ENCODE measurements at places on chromosomes 3 and 15.

- no peak for DNase-seq
These were observed 42.8 kb upstream of the RSL24D1 start for GRCh38 chr15:55239440-55240124.

DNA sequence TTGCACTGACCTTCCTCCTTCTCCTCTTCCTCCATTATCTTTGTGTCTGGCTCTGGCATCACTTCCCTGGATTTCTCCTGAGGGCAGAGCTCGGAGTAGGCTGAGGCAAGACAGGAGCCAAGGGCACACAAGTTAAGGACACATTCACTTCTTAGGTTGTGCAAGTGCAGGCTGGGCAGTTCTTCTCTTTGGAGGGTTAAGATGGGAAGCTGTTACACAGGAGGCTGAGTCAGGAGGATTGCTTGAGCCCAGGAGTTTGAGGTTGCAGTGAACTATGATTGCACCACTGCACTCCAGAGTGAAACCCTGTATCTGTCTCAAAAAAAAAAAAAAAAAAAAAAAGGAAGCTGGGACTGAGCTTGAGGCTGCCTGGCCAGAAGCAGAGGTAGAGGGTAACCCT, 176.2 kb upstream of the ANKRD28 start:
- peak; percentile 77 for DNase-seq

- no peak for DNase-seq
These were observed 53.9 kb downstream of the CHD2 start for GRCh38 chr15:92954002-92954401.

- no peak for DNase-seq
These were observed 847.2 kb upstream of the DPPA4 start for GRCh38 chr3:110184536-110184935.

DNA sequence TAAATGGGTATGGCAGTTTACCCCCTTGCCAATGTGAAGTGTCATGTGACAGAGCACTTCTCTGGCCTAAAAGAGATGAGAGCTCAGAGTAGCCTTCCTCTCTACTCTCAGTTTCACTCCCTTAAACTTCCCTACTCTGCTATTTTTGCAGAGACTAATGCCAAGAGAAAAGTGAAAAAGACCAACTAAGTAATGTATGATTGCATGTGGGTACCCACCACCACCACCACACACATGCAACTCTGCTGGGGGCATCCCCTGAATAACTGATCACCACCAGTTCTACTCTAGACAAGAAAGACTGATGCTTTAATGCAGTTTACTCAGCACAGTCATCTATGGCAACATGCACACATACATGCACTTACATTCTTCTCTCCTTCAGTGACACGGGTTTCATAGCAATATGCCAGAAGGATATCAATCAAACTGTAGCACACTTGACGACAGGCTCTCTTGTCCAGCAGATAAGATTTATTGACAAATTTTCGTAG, 31.3 kb downstream of the SHQ1 start:
- DNase-seq: no peak

DNA sequence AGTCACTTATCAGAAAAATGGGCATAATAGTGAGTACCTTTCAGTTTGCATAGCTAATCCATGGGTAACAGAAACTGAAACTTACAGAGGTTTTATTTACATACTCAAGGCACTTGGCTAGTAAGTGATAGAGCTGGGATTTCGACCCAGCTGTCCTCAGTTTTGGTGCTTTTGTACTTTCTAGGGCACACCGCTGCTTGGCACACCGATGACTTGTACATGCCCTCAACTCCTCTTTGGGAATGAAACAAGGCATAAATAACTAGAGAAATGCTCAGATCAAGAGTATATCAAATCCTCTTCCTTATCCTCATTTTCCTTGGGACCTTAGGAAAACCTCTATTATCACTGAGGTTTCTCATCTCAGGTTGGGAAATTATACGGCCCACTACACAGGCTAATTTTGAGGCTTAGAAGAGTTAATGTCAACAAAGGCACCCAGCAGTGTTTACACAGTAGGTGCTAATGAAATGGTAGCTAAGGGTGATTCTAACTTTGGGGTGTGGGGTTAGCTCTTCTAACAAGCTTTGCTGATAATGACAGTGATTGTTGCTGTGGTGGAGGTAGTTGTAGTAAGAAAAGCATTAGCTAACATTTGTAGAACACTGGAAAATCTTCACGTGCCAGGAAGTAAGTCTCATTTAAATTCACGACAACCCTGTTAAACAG, 20.3 kb upstream of the DGKG start:
- no peak for DNase-seq

DNA sequence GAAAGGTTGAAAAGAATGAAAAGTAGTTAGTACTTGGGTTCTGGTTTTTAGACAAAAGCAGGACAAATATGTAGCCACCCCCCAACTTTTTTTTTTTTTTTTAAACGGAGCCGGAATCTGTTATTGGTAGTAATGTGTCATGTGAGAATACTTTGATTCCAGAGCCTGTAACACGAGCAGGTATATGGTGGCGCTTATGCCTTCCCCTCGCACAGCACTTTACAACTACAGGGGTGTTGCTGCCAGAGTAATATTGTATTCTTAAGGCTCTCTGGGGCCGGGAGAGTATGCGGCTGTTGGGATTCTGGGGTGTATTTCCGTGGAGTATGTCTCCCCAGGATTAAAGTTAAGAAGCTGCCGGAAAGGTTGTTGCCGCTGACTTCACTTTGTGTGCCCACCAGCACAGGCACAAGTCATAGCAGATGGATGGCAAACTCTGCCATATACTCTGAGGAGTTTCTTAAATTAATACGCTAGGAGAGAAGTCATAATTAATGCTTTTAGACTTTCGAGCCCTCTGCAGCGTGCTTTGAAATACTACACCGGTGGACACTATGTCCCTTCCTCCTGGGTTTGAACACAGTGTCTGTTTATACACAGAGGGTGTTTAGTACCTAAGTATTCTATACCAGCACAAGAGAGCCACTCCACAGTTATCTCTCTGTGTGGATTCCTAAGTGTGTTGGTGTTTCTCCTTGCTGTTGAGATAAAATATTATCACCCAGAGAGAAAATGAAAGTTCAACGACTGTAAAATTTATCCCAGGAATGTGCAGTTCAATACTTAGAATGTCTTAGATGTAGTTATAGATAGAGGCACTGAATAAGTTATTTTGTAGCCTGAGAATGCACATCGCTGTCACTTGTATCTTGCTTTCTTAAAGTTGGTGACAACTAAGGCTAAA, 1.4 kb downstream of the MBNL1 start:
- DNase-seq: no peak

- DNase-seq: no peak
These were observed 19.1 kb upstream of the SPINK8 start for GRCh38 chr3:48352546-48352945.

DNA sequence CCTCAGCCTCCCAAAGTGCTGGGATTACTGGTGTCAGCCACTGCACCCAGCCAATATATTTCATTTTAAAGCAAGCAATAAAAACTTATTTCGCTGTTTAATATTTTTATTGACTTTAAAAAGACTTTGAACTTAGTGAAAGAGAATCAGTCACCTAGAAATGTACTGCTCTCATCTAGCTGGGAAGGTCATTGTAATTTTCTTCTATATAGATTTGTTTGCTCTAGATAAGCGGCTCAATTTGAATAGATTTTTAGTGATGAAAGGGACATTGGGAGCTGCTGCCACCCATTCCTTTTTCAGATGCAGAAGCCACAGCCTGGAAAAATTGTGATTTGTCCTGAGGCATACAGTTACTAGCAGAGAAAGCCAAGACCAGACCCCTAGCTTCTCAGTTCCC, 40.1 kb downstream of the CAPN7 start:
- DNase-seq: no peak

DNA sequence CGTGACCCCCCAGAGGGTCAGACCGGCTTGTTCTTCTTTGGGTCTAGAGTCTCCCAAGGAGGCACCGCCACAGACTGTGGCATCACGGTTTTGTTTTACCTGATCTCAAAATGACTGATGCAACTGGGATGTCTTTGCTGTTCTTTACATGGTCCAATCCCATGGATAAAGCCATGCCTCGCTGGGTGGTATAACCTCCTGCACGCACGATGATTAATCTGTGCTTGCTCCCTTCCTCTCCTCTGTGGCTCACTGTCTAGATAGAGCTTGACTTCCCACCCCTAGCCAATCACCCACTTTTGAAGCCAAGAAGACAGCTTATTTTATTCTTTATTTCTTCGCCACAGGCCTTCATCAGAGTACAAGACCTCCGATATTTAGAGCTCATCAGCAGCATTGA, 36.6 kb upstream of the RHO start:
- no peak for DNase-seq

DNA sequence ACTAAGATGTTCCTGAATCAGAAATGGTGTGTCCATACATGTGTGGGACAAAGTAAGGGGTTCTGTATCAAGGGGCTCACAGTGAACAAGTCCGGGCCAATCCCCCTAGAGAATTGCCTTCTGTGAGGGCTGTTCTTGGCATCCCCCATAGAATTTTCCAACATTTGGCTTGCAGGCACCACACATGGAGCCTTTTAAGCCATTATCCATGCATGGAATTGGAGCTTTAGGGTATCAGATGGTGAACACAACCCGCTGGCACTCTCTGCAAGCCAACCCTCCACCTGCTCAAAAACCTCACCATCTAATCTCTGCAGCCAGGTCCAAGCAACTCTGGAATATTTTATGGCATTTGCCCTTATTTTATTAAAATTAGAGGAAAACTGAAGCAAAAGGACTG, 278.7 kb downstream of the ERC2 start:
- no peak for DNase-seq
